ENCODE measurements at places on chromosomes 7 and 10.

GRCh38 chr10:72509941-72510340, 115.9 kb downstream of the MICU1 start:
- DNase-seq, result no peak

DNA sequence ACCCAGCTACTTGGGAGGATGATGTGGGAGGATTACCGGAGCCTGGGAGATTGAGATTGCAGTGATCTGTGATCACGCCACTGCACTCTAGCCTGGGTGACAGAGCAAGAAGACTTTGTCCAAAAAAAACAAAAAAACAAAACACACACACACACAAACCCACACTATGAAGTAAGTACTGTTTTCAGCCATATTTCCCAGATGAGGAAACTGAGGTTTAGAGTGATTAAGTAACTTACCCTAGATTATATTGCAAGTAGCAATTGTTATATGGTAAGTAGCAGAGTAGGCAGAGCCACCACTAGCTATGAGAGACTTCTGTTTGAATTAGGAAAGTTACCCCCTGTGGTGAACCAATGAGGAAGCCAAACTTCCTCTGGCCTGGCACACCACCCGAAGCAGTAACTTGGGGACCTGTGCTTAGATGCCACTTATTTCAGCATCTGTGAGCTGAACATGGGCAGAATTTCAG, 61.9 kb downstream of the MCU start:
- no peak for DNase-seq

DNA sequence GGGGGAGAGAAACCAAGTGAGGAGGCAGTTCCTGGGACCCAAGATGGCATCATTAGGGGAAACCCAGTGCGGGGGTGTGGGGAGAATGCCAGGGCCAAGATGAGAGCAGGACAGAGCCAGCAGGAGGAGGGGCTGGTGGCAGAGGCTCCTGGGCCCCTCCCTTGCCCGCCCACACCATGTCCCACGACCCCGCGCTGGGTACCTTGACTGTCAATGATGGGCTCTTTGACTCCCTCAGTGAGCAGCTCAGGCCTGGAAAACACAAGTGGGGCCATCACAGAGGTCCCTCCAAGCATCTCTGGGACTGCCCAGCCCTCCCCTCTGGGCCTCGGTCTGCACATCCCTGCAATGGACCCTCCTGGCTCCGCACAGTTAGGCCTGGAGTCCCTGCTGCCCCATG, 75.4 kb downstream of the RABGEF1 start:
- no peak for DNase-seq

DNA sequence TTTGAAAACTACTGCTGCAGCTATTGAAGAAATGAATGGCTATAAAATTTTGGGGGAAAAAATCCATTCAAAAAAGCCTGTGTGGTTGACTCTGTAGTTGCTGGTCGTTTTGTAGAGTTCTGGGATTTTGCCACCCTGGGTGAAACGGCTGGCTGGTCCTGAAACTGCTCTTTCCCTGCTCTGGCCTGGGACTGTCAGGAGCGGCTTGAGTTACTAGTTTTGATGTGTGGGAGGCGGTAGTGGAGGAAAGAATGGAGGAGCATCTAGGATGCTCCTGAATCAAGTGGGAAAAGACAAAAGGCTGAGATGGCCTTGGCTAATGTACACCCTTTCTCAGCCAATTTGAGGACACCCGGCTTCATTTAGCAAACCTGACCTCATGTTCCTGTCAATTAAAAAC, 72.5 kb downstream of the ZNF365 start:
- DNase-seq, result no peak

DNA sequence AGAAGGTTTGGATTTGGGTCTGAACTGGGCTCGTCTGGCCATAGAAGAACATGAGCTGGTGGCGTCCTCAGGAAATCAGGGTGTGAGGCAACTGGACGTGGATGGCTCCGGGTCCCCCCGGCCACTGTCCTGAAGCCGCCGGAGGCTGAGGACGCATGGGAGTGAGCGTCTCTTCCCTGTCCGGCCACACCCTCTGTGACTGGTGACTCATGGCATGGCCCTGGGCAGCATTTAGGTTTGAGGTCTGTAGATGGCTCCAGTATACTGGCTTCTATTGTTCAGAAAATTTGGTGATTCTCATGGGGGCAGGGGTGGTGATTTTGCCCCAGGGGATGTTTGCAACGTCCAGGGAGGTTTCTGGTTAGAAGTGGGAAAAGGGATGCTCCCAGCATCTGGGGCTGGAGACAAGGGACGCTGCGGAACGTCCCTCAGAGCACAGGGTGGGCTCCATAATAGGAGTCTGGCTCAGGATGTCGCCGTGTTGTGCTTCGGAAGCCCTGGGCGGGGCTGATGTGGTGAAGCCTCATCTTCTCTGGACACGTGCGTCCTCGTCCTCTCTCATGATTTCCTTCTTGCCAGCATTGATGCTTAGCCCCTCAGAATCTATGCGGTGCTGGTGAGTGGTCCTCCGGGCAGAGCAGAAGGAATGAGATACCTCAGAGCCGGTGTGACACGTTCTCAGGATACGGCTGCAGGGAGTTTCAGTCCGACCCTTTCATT, 49.9 kb downstream of the PITRM1 start:
- no peak for DNase-seq
